Kidney (tissue), 22 donors: ENCODE measurements at places on chromosomes 3 and 15. TPM values are rescaled to one million over a fixed set of nuclear protein-coding genes. Genes with fewer than 3 reads are reported as not detected.

GRCh38 chr15:75067123-75067830 lies 43.9 kb downstream of the PPCDC start:
- no peak for DNase-seq

DNA sequence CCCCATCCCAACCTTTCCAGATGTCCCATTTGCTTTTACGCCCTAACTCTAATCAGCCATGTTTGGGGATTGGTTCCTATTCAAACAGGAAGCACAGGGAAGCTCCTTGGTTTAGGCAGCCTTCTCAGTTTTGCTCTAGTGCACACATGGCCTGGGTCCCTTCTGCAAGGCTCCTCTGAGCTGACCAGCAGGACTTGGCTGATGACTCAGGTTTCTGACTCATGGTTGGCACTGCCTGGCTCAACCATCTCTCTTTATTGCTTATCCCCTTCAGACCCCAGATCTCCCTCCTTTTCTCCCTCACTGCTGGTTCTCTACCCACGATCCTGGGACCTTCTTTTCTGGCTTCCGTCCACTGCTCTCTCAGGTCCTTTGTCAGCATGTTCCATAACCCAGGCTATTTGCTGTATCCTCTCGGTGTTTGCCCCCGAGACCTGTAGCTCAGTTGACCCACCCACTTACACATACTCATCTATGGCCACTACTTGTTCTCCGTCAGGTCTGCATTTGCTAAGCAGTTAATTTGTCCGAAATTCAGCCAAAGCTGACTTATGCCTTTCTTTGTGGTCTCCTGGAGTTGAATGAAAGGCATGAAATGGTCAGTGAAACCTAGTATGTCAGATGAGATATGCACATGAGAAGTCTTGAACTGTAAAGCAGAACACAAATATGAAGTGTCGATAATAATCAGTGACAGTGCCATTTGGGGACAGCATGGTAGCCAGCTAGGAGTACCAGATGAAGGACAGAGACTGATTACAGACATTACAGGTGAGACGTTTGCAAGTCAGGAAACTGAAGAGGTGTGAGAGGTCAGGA lies 323.5 kb upstream of the ROPN1 start:
- no peak for DNase-seq

DNA sequence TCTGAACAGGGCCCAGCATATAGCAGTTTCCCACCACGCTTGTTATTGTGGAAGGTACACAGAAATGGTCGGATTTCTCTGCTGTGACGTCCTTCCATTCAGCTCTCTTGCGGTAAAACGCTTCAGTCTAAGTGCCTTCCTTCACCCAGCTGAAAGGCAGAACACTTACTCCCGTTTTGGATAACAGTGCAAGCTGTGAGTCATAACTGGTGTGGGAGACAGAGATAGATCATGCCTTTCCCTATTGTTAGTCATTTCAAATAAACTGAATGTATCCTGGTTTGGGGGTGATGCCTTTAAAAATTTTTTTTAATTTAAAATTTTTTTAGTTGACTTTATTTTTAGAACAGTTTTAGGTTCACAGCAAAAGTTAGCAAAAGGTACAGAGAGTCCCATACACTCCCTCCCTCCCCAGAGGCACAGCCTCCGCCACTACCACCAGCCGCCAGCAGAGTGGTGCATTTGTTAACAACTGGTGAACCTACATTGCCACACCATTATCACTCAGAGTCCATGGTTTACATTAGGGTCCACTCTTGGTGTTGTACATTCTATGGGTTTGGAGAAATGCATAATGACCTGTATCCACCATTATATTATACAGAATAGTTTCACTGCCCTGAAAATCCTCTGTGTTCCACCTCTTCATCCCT lies 94.9 kb upstream of the NSMCE3 start:
- no peak for DNase-seq

The ISLR gene
- polyA plus RNA-seq, result 18.8 TPM

GRCh38 chr3:53190659-53191058 lies 29.6 kb downstream of the PRKCD start:
- no peak for DNase-seq

- DNase-seq, result peak; percentile 83
Observed at GRCh38 chr3:195162033-195162669, 108.8 kb downstream of the XXYLT1 start.
